ENCODE measurements at places on chromosomes 12 and 14.

DNA sequence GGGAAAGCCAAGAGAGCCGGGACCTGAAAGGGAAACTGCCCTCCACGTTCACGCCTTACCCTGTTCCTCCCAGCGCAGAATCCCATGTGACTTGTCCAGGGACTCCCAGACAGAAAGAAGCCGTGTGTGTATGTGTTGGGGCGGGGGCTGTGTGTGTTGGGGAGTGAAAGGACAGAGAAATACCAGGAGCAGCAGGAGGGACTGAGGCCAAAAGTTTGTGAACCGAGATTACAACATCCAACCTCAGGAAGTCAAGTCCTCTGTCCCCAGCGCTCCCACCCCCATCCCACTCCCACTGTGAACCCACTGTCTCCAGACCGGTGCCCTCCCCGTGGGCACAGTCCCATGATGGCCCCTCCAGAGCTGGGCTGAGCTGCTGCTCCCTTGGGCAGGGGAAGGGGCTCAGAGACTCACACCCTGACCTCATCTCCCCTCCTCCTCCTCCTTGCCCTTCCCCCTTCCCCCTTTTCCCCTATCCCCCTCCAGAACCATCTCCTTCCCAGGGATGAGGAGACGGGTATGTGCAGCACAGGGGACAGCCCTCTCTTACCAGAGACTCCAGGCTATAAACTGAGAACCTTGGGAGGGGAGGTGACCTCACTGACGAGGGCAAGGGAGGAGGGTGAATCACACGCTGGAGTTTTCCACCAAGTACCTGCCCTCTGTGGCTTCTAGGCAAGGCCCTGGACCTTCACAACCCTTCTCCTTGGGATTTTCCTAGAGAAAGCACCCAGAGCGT lies at the start of gene SLC6A12:
TSS of gene SLC6A12 (minus strand) at position 155 of the 739 bp plus-strand sequence. CDS start 4,171 bp downstream, outside the sequence.
- no peak for DNase-seq

DNA sequence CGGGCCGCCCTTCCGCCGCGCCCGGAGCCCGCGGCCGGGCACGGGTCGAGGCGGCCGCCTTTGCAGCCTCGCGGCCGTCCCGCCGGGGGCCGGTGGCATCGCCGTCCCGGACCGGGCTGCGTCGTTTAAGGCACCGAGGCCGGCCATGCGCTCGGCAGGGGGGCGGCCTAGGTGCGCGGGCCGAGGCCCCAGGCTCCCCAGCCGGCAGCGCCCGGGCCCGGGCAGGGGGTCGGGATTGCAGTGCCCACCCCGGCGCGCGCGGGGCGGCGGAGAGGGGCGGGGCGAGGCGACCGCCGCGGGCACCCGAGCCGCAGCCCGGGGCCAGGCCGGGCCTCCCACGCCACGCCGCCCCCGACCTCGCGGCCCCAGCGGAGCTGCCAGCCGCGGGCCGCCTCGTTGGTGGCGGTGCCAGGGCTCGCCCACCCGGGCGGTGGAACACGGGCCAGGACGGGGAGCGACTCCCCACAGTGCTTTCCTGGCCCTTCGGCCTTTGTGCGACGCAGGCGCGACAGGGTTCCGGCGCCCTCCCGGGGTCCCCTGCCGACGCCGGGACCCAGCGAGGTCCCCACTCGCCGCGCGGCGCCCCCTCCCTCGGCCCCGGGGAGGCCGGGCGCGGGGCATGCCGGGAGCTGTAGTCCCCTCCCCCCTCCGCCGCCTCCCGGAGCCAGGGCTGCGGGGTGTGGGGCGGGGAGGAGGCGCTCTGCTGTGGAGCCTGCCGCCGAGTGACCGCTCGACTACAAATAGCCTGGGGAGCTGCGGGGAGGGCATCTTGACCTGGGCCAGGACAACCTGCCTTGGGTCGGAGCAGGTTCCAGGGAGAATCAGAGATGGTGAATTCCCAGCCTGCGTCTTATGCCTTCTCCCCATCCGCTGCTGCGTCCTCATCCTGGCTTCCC lies 769 bp downstream of the FKBP4 start:
- DNase-seq, result peak; percentile 25

- no peak for DNase-seq
Measured at GRCh38 chr12:48037267-48037915, 33.1 kb upstream of the COL2A1 start.

- DNase-seq, result no peak
Measured at GRCh38 chr14:67426161-67426560, 14.2 kb upstream of the PLEK2 start.

Measured in GM04504 (cell line).